ENCODE measurements at places on chromosomes 7 and 10.
A peak's percentile ranks its signal among the peaks of the same experiment; 100 is the strongest.

DNA sequence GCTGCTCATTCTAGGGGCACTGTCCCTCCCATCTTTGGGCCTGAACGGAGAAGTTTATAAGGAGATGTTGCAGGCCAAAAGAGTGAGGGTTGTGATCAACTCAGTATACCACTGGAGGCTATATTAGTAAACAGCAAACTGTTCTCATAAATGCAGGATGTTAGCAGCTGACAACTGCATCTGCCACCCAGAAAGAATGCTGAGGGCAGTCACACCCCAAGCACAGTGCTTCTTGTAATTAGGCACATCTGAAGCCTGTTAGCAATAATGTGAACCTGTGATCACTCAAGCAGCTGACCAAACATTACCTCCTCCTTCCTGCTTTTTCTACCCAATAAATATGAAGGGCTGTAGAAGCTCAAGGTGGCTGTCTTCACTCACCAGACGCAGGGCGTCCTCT is 38.4 kb upstream of the ZNF138 start:
- no peak for DNase-seq

- no peak for DNase-seq
These were observed 21.6 kb downstream of the JCAD start for GRCh38 chr10:30037620-30038336.

GRCh38 chr7:130286881-130287280 is 6.1 kb upstream of the CPA4 start:
- DNase-seq: no peak

- no peak for DNase-seq
These were observed 28.0 kb downstream of the LMTK2 start for GRCh38 chr7:98134420-98135228.

- no peak for DNase-seq
These were observed 84.9 kb upstream of the SKAP2 start for GRCh38 chr7:26949319-26949718.

GRCh38 chr7:54701982-54702381 is 57.0 kb downstream of the SEC61G start:
- no peak for DNase-seq

DNA sequence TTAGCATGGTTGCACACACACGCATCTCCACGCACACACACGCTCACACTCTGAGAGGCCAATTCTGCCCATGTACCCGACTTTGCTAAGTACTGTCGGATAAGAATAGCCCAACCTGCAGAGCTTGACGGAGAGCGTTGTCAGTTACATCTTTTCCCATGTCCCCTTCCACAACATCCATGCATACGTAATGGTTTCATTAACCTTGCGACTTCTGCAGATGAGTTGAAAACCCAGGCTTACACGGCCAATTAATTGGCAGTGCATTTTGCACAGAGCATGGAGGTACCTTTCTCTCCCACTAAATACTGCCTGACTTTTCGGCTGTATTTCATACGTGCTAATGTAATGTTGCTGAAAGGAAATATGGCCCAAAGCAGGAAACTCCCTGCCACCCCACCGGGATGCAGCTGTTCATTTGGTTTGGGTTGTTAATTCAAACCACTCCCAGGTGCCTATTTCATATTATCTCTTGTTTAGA is 291.2 kb upstream of the HABP2 start:
- no peak for DNase-seq

DNA sequence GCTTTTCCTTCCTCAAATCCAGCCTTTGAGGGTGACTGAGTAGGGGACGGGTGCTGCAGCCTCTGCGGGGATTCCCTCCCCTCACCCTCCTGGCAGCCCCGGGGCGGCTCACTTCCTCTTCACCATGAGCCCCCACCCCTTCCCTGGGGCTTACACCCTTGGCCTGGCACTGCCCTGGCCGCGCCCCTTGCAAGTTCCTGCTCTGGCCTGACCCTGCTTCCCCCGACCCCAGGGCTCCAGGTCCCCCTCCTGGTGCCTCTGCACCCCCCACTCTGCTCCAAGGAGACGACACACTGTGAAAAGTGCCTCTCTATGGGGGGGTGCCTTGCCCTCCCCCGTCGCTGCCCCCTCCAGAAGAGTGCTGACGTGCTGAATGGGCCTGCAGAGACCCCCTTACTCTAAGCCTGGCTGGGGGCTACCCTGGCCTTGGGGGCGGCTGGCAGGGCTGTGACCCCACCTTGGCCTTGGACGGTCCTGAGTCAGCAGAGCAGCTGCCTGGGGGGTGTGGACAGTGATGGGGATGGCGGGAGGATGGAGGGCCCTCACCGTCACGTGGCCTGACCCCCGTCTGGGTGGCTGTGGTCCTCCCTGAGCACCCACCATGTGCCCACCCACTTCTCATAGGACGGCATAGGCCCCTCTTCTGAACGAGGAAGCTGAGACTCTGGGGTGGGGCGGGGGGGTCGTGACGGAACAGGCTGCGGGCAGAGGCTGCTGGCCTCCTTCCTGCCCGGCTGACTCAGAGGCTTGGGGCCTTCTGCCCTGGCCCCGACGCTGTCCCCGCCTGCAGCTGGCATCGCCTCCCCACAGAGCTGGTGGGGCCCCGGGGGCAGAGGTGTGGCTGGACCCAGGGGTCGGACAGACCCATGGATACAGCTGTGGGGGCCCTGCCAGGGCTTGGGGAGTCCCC is 9.8 kb downstream of the LFNG start:
- DNase-seq: no peak

DNA sequence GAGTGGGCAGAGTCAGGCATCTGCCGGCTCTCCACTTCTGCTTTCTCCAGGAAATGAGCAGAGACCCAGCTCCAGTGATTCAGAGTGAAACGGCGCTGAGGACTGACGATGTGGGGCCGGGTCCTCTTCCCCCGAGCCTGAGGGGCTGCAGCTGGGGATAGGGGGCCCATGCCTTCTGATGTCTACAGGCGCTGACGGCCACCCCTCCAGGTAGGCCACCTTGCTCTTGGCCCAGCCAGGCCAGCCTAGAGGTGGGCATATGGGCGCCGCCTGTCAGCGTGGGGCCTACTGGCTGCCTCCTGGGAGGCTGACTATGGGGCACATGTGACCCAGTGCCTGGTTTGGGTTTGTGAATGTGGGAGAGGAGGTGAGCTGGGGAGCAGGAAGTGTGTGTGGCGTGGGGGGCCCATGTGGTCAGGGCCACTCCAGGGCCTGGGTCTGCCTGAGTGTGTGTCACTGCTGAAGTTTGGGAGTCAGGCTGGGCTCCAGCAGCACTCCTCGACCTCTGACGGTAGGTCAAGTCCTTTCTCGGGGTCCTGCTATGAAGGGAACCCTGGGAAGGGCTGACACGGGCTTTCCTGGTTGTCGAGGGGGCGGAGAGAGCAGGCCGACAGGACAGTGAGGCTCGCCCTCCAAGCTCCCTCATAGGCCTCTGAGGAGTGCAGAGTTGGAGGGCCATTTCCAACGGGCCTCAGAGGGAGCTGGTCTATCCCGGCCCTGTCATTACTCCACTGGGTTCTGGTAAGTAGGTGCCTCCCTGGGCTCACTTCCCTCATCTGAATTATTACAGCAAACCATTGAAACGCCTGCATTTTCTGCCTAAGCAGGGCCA is at the start of gene WDFY4:
Gene WDFY4 (plus strand): TSS at position 82 of the 832 bp plus-strand sequence. CDS start 24,860 bp downstream, outside the sequence.
- no peak for DNase-seq

DNA sequence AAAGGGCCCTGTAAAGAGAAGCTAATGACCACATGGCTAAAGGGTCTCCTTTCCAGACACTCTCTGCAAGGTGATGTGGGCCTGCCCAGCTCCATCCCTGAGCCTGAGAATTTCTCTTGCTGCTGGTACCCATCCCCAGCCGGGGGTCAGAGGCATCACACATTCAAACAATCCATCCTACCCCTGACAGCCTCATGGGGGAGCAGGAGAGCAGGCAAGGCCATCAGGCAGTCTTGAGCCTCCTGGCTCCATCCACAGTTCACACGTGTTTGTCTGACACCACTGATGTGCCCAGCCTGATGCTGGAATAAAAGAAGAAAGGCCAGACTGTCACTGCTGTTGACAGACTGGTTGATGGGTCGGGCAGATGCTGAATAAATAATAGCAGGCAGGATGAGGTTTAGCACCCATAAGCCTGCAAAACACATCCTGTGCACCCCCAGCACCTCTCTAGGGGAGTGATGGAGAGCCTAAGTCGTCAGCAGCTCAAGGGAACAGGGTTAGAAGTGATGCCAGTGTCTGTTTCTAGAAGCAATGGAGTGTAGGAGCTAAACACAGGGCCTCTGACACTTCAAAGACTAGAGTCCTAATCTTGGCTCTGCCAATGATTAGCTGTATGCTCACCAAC is 43.5 kb downstream of the TLL2 start:
- peak; percentile 41 for DNase-seq

DNA sequence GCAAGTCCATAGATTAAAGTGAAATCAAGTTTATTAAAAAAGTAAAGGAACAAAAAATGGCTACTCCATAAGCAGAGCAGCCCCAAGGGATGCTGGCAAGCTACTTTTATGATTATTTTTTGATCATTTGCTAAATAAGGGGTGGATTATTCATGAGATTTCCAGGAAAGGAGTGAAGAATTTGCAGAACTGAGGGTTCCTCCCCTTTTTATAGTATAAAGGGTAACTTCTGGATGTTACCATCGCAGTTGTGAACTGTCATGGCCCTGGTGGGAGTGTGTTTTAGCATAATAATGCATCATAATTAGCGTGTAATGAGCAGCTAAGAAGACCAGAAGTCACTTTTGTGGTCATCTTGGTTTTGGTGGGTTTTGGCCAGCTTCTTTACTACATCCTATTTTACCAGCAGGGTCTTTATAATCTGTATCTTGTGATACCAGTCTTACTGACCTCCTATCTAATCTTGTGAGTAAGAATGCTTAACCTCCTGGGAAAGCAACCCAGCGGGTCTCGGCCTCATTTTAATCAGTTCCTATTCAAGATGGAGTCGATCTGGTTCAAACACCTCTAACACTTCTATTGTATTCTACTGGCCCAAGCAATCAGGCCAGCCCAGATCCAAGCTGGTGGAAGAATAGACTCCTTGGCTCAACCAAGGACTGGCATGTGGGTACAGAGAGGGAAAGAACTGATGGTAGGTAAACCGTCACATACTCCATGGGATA is 87.9 kb upstream of the NPSR1 start:
- DNase-seq: no peak

GRCh38 chr7:150453181-150453580 is 2.8 kb downstream of the GIMAP8 start:
- DNase-seq: no peak

DNA sequence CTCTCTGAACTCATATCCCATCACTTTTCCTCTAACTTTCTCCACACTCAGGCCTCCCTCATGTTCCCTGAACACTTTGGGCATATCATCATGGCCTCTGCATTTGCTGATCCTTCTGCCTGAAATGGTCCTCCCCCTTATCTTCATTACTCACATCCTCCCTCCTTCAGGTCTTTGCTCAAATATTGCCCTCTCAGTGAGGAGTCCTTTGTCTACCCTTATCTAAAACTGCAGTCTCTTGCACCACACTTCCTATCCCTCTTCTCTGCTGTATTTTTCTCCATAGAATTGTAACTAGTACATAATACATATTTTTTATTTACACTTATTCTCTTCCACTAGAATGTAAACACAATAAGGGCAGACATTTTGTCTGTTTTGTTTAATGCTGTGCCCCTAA is 41.7 kb downstream of the DNAJC1 start:
- DNase-seq: no peak

- DNase-seq: no peak
These were observed 249.6 kb downstream of the PLXDC2 start for GRCh38 chr10:20065814-20066213.

- DNase-seq: no peak
These were observed 4.2 kb downstream of the STEAP4 start for GRCh38 chr7:88302486-88302885.

DNA sequence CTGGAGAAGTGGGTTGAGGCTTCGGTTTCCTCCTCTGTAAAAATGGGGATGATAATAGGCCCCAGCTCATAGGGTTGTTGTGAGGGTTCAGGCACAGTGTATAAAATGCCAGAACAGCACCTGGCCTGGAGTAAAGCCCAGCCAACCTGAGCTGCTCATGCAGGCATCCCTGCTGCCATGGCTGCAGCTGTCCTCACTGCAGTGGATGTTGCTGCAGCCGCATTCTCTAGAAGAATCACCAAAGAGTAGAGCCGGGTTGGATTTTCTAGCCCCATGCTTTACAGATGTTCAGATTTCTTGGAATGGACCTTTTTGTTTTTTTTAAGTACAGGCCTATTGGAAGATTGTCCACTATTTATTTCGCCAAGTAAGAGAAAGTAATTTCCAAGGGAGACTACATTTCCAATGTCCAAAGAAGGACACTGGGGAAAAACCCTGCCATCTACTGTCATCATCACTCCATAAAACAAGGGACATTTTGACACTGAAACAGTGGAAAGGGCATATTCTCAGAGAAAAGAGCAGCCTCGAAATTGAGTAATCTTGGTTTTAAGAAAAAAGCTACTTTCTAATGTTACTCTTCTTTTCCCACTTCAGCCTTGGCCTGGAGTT is 147.5 kb upstream of the TCF7L2 start:
- DNase-seq: no peak

DNA sequence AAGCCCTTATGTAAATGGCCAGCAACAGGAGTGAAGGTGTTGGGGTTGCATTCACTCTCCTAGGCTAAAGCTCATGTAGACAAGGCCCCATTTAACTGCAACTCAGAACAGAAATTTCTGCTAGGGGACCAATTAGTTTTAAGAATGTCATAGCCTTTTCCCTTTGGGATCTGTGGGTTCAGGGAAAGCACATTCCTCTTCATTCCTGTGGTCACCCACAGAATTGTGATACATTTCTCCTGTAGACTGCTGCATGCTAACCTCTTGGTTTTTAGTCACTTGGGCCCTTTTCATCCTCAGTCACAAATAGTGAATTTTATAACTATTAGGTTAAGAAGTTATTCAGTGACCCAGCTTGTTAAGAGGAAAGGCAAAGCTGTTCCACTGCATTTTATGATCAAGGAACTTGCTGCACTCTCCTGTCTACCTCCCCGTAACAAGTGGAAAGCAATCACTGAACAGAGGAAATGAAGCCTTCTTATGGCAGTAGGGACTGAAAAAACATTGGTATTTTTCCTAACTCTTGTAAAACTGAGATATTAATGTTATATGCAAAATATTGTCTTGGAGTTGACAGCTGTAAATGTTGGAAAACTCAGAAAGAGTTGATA is 124.9 kb downstream of the SND1 start:
- no peak for DNase-seq

- no peak for DNase-seq
These were observed 32.7 kb downstream of the LGI1 start for GRCh38 chr10:93790439-93790838.

DNA sequence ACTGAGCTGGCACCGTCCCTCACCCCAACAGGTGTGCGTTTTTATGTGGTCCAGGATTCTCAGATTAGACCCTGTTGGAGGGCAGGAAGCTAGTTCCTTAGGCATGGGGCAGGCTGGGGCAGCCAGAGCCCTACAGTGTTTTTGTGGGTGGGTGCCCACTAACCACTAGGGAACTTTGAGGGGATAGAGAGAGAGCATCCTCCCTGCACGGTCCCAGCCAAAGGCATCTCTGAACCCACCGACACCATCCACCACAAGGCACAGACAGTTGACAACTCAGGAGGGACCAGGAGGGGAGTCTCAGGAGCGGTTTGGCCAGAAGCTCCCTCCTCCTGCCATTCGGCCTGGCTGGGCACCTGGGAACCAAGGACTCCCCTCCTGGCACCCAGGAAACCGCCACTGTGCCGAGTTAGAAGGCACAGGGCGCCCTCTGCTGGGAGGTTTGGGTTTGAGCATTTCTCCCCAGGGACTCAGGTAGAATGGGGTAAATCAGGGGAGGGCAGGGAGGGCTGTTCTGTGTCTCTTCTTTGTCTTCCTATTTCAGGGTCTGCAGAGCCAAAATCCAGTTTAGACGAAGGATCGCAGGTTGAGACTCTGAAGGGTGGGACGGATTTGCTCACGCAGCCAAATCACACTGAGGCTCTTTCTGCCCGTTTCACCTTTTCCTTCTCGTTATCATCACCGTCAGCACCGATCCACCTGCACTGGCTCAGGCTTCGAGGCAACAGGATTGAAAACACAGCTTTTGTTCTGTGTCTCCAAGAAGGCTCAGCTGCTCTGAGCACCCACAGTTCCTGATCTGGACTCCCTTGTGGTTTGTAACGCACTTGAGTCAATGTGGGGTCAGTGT is 84.8 kb upstream of the COL13A1 start:
- DNase-seq: no peak

Measured in D721Med (cell line).